HT1080 (cell line): ENCODE measurements at places on chromosomes 12 and 14.

GRCh38 chr14:21672116-21672515 lies 1.5 kb downstream of the OR4E1 start:
- DNase-seq = no peak

- no peak for DNase-seq
Measured at GRCh38 chr14:38500125-38500524, 244.2 kb upstream of the CLEC14A start.

- DNase-seq = no peak
Measured at GRCh38 chr12:115708801-115709200, 568.7 kb downstream of the MED13L start.

DNA sequence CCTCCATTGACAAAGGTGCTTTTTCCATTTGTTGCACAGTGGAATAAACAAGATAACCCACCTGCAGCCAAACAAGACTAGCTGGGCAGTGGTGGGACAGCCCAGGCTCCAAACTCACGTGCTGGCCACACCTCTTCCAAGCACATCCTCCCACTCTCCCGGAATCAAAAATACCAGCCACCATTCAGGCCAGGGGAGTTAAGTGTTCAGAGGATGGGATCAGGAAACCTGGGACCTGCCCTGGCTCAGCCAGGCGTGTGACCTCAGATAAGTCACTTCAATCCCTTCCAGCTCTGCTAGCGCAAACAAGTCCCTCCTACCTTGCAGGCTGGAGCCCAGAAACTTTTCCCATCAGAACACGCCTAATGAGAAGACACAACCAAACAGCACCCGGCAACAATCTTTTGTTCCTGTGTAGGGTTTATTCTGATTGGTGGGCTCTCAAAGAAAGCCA lies 43.3 kb downstream of the ACTN1 start:
- DNase-seq = no peak

- DNase-seq = no peak
Measured at GRCh38 chr14:96154900-96155299, 49.7 kb upstream of the BDKRB2 start.
